ENCODE measurements at places on chromosomes 6 and 20.

DNA sequence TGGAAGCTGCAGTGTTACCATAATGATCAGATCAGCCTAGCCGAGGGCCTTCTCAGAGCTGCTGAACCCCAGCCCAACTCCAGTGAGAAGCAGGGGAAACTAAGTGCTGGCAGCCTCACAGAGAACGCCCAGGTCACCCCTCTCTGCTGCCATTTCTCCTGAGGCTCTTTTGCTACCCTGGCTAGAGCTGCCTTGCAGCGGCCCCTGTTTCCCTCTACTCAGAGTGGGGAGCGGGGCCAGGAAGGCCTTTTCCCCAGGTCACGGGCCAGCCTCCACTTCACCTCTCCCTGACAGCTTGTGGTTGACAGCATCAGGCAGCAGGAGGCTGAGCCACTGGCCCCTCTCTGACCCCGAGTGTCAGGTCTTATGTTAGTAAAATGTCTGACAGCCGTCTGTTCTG lies 22.7 kb downstream of the ACTR5 start:
- DNase-seq: no peak

DNA sequence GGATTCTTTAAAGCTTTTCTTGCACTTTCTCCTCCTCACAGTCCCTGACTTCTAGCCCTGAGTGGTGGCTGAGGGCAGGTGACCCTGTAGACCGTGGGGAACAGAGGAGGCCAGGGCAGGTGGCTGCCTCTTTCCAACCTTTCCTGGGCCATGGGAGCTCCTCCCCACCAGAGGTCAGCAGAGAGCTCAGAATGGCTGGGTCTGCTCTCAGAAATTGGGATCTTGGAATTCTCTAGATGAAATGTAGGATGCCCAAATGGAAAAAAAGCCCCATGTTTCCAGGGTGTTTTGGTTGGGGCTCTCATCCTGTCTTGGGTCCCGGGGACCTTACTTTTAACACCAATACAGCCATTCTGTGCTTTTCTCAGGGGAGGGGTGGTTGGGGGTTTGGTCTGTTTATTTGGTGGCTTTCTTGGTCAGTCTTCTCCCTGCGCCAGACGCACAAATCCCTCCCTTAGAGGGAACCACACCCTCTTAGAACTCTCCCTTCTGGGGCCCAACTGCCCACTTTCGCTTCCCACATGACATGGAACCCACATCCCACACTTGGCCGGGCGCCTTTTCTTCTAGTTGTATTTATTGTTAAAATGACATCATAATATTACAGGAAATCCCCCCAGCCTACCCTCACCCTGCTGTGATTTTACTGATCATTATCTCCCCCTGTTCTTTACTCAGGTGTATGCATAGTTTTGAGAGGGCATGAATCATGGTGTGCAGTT lies 17.9 kb downstream of the GNAS start:
- DNase-seq: peak; percentile 68

- DNase-seq: no peak
These were observed 25.3 kb downstream of the RIPOR2 start for GRCh38 chr6:24910331-24910960.

- no peak for DNase-seq
These were observed 140.5 kb downstream of the TFAP2B start for GRCh38 chr6:50959081-50959641.

Data from right renal pelvis (tissue), 4 donors.